Activated naive CD4-positive, alpha-beta T cell treated with Interleukin-2 at 50 U/mL for 16 hours (primary cell): ENCODE measurements at places on chromosomes 6 and 20.

GRCh38 chr6:134527108-134527787, 209.3 kb upstream of the SGK1 start:
- no peak for DNase-seq

- no peak for DNase-seq
Measured at GRCh38 chr6:129472239-129472638, 237.7 kb downstream of the ARHGAP18 start.

DNA sequence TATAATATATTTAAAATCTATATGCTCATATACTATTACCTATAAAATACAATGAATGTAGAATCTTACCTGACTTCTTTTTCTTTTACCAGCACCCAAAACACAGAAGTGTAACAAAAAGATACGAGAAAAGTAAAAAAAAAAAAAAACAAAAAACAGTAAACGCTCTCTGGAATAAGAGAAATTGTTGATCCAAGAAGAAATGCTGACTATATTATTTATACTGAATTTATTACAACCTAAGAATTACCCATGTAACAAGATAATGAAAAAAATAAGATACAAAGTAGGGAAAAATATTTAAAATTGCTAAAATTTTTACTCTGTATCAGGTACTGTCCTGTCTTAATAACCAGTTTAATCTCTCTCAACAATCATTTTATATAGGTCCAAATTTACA, 787.9 kb upstream of the MAN1A1 start:
- DNase-seq: no peak

DNA sequence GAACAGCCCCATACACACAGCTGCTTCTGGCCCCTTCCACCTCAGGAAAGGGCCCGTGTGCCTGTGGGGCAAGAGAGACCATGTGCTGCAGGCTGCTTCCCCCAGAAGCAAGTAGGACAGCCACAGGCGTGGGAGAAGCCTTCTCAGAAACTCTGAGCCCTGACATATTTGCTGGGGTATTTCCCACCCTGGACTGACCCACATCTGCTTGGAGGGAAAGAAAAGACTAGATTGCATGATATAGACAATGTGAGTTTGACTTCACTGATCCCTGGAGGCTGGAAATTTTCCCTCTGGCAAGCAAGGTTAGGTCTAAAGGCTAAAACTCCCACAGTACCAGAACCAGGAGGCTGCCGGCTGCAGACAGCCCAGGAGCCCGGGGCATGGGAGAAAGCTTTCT, 213.3 kb upstream of the SSTR4 start:
- DNase-seq: no peak

DNA sequence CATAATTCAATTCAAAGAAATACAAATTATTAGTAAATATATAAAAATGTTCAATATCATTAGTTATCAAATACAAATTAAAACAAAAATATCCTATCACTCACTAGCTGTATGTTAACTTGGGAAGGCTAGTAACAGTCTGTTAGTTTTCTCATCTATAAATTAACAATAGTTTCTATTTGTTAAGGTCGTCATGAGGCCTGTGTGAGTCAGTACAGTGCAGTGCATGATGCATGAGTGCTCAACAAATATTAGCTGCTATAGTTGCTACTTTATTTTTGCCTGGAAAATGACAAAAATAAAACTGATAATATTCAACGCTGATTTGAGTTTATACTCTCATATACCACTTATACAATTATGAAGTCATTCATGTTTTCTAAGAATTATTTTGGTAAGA, 401.6 kb upstream of the RUNX2 start:
- no peak for DNase-seq

GRCh38 chr20:6956056-6956455, 188.6 kb downstream of the BMP2 start:
- DNase-seq: no peak

- no peak for DNase-seq
Measured at GRCh38 chr20:61664556-61665320, 400.9 kb downstream of the TAF4 start.

DNA sequence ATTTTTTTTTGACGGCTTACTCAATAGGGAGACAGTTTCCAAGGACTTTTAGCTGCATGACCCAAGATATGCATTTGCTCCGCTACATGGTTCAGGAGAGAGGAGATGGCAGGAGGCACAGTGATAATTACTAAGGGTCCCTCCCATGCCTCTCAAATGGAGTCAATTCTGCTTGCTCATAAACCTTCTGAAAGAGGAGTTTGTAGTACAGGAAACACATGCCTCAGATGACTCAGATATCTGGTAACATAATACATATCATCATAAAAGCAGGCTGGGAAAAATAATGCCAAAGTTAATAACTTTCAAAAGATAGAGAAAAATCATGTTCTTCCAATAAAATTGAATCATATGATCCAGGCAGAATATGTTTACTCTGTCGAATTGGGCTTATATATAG, 97.6 kb upstream of the DEFB112 start:
- no peak for DNase-seq

- no peak for DNase-seq
Measured at GRCh38 chr6:136007345-136007744, 155.8 kb downstream of the PDE7B start.

DNA sequence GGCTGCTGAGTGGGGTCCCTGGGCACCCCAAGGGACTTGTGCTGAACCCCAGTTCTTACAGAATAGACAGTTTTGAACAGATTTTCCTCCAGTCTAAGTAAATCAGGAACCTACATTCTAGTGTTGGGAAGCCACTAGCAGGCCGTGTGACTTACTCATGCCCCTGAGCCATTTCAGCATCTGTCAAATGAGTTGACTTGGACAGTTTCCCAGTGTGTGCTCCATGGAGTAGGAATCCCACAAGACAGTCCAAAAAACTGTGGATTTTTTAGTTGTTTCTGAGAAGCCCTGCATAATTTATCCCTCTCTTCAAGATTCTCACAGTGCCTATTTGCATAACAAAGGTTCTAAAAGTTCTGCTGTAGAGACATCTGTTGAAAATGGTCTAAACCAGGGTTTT, 2.1 kb downstream of the GABRR2 start:
- no peak for DNase-seq

DNA sequence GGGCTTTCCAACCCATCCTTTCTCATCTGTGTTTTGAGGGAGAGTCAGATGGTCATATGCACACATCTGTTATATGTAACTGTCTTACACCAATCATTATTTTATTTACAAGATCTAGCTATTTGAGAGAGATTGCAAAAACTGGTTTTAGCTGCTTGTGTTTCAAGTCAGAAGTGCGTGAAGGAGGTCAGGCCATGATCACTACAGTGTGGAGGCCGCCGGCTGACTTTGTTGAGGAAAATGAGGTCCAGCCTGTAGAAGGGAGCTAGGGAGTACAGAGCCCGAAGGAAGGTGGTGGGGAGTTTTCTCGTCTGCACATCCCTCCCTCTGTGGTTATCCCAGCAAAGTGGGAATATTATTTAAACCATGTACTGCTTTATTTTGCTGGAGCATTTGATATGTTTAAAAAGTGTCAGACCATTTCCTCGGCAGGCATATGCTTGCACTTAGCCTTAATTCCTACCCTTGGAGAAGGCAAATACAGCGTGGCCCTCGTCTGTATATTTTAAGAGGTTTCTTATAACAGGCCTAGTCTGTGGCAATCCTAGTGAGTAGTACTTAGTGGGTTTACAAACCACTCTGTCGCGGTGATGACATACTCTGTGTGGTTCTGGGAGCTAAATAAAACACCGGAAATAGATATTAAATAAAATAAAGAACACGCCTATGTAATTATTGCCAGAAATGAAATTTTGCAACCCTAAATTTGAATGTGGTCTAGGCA, 95.6 kb downstream of the UST start:
- no peak for DNase-seq

GRCh38 chr20:3162080-3162611, 2.5 kb upstream of the FASTKD5 start:
- DNase-seq: no peak
